ENCODE measurements at places on chromosomes 6 and 20.

GRCh38 chr20:23937303-23938117, 51.1 kb downstream of the GGTLC1 start:
- peak; percentile 47 for DNase-seq

DNA sequence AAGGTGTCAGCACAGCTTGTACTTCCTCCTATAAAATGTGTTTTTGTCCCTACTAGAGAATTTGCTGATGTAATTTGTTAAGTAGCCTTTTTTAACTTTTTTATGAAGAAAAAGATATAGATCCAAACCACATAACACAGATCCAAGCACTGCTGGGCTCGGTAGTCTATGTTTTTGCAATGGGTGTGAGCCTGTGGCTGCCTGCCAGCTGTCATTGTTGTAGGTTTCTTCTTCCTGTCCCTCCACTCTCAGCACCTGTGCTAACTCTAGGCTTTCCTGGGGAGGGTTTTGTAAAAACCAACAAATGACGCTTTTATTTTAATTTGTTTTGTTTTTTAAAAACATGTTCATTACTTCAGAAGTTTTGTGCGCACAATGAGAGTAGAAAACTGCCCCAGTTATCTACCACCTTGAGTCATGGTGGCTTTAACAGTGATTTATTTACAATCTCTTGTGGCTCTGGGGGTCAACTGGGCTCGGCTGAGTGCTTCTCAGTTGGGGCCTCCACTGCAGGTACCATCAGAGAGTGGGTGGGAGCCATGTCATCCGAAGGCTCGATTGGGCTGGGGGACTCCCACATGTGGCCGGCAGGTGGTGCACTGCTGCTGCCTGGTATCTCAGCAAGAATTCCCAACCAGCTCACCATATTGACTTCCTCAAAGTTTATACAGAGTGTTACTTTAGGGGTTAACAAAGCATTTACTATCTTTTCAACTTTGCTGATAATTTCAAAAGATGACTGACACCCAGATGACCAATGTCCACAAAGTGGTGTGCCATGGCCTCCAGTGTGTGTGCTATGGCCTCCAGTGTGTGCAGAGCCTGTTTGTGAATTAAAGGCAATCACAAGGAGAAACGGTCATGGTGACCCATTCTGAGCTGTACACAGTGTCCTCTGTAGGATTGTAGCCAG, 3.0 kb upstream of the CCR6 start:
- DNase-seq, result no peak

- DNase-seq, result no peak
Observed at GRCh38 chr20:25408890-25409289, 1.4 kb downstream of the GINS1 start.

DNA sequence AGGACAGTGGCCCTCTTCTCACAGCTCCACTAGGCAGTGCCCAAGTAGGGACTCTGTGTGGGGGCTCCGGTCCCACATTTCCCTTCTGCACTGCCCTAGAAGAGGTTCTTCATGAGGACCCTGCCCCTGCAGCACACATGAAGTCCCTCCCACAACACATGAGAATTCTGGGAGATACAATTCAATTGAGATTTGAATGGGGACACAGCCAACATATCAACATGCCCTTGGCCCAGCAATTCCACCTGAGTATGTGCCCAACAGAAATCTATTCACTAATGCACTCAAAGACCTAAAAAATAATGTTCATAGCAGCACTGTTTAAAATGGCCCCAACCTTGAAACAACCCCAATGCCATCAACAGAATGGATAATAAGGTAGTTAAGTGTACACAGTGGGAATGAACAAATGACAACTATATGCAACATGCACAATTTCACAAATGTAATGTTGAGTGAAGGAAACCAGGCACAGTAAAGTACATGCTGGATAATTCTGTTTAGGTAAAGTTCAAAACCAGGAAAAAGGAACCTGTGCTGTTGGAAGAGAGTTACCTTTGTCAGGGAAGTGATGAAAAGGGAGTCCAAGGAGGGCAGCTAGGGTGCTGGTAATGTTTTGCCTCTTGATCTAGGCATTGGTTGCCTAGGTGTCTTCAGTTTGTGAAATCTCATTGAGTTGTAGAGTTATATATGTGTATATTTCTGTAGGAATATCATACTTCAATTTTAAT, 16.1 kb downstream of the ISM1 start:
- DNase-seq, result no peak

GRCh38 chr20:62448038-62448437, 20.7 kb upstream of the RBBP8NL start:
- DNase-seq, result no peak

- DNase-seq, result no peak
Observed at GRCh38 chr6:107490566-107491137, 735 bp downstream of the SOBP start.
